ENCODE measurements at places on chromosomes 11 and 22. TPM values are rescaled to one million over a fixed set of nuclear protein-coding genes. Genes with fewer than 3 reads are reported as not detected.

DNA sequence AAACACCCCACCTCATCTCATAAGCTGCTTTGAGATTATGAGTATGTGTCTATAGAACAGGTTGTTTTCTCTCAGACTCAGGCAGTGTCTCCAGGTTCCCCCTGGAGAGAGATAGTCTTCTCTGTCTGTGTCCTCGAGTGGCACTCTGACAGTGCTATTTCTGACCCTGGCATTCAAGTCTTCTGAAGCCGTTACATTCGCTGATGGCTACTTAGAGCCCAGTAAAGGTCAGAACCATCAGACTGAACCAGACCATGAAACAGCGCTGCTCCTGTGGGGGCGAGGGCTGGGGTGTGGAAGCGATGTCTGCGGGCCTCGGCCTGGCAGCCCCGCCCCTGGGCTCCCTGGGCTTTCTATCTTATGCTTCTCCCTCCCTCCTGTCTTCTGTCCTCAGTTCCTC lies 23.5 kb downstream of the SHISA8 start:
- no peak for DNase-seq

GRCh38 chr11:57776031-57776521 lies 14.5 kb downstream of the CTNND1 start:
- DNase-seq: no peak

Gene LIF
- 103 TPM for total RNA-seq

GRCh38 chr22:44089717-44090570 lies 65.8 kb downstream of the PARVB start:
- no peak for DNase-seq

DNA sequence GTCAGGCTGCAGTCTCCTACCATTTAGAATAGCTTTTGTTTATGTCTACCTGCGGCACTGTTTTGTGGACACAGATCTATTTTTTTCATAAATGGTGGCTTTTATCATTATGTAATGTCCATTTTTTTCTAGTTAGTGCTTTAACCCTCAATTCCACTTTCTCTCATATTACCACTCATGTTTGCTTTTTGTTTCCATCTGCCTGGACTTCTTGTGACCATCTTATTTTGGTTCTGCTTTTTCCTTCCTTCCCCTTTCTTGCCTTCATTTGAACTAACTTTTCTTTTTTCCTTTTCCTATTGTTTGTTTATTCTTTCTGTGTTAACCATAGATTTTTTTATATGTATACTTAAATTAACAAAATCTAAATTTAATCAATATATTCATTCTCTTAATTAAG lies 98.5 kb upstream of the SLC22A12 start:
- DNase-seq: no peak

GRCh38 chr22:19691007-19691720 lies 23.1 kb upstream of the SEPTIN5 start:
- no peak for DNase-seq

Gene USH1C
- total RNA-seq: not detected

DNA sequence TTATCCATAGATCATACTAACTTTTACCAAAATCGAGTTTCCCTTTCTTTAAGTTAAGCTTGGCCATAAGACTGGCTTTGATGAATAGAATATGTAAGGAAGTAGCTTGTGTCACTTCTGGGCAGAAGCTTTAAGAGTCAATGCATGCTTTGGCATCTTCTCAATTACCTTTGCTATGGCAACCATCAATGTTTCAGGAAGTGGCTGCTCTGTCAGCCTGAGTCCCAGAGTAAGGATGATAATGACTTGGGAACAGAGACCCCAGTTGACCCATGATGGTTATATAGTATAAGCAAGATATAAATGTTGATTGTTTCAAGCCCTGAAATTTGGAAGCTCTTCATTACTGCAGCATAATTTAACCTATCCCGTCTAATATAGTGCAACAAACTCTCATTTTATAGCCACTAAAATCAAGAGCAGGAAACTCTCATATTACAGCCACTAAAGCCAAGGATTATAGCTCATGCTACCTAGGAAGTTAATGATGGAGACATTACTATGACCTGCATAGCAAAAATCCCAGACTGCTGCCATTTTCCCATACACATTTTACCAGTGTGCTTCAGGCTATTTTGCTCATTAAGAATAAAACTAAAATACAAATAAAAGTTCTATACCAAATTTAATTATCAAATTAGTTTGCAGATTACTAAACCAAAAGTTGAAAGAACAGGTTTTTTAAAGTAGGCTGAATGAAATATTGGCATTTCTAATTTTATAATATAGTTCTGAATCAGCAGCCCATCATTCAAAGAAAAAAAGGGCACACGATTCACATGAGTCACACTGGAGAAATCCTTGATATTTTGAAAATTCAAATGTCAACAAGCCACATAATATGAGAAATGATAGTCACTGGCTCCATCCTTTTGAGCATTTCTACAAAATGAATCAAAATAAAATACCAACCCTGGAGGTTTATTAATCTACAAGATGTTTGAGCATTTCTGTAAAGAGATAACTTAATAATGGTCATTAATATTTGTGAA lies 23.8 kb downstream of the FSHB start:
- no peak for DNase-seq

DNA sequence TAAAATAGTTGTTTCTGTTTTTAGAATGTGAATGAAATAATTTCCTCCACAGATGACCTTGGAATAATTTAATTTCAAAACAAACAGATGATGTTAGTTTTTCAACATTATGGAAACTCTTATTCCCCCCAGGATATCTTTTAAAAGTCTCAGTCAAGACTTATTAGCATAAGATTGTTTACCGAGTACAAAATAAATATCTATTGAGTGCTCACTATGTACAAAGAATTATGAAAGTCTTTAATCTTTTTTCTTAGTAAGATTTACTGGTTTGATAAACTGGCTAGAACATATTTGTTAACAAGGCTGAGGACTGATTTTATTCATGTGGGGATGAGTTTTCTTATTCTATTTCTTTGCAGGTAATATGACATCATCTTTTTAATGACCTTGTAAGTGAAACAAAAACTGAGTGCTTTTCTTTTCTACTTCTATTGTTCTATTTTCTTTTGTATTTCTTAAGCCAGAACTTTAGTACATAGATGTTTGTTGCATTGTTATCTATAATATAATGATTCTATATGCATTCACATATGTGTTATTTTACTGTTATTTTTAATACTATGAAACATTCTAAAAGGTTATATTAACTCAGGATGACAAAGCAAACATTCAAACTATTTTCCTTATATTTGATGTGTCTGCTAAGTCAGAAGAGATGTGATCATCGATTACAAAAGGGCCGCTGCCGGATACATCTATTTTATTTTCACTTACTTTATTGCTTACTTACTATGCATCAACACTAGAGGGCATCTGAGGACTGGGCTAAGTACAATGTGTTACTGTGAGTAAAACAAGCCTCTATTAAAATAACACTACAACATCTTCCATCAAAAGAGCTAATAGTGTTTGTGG lies 111.0 kb upstream of the ARHGAP42 start:
- DNase-seq: peak; percentile 36

Gene UPK3A
- not detected for total RNA-seq

DNA sequence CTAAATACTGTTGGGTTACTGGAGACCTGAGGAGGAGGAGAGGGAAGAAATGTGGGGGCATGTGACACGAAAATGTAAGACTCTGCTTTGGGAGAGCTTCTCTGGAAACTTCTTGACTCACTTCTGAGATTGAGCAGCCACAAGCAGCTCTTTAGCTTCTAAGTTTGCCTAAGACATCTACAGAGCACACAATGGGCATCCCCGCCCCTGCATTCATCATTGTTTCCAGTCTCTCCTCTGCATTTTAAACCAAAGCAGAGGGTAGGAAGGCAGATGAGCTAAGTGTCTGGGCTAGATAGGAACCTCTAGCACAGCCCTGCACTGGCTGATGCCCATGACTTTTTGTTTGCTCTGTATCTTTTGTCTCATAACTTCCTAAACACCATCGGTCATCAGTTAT lies 2.1 kb upstream of the OR52D1 start:
- no peak for DNase-seq
